SHP77 (cell line): ENCODE measurements at places on chromosomes 3 and 15.
A peak's percentile ranks its signal among the peaks of the same experiment; 100 is the strongest.

- no peak for DNase-seq
Observed at GRCh38 chr3:187252311-187252710, 39.2 kb downstream of the MASP1 start.

- DNase-seq: no peak
Observed at GRCh38 chr3:127037971-127038446, 55.1 kb downstream of the PLXNA1 start.

- DNase-seq: no peak
Observed at GRCh38 chr3:156948402-156949210, 122.5 kb downstream of the LEKR1 start.

DNA sequence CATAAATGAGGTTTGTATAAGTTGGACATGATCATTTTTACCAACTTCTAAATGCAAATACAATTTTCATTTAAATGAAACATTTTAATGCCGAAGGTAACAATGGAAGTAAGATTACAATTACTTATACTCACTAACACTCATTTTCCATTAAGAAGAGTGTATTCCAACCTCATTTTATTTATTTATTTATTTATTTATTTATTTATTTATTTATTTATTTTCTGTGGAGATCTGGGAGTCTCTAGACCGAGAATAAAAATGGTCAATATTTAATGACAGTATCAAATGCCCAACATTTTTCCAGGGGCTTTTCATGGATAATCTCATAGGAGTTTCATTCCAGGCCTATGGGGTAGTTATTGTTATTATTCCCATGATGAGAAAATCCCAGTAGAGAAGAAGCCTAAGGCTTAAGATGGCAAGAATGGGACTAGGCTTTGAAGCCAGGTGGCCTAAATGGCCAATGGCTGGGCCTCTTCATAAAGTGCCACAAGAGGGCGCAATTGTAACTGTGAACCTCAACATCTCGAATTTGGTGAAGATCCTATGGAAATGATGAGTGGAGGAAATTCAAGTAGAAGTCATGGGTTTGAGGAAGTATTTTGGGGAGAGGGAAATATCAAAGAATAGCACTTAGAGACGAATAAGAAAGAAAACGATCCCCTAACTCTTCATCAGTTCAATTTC is 21.3 kb downstream of the VGLL3 start:
- peak; percentile 21 for DNase-seq

DNA sequence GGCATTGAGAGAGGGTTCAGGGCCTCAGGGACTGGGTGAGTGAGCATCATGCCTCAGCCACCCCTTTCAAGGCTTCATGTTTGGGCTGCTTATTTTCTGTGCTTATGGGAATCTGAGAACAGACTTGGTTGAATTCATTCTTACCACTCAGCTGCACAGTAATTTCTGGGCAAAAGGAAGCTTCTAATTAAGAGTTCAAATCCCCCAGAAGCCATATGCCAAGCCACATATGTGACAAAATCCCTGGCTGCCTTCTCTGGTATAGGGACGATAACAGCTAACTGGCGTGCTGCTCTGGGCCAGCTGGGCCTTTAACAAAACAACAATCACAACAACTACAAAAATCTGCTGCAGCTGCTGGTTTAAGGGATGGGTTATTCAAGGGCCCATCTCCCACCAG is 181.0 kb upstream of the ANKRD28 start:
- no peak for DNase-seq

- DNase-seq: no peak
Observed at GRCh38 chr3:81565041-81565440, 196.4 kb downstream of the GBE1 start.
